ENCODE measurements at places on chromosomes 3 and 15.

GRCh38 chr3:36312351-36312750 is 68.0 kb upstream of the STAC start:
- DNase-seq: peak; percentile 26

DNA sequence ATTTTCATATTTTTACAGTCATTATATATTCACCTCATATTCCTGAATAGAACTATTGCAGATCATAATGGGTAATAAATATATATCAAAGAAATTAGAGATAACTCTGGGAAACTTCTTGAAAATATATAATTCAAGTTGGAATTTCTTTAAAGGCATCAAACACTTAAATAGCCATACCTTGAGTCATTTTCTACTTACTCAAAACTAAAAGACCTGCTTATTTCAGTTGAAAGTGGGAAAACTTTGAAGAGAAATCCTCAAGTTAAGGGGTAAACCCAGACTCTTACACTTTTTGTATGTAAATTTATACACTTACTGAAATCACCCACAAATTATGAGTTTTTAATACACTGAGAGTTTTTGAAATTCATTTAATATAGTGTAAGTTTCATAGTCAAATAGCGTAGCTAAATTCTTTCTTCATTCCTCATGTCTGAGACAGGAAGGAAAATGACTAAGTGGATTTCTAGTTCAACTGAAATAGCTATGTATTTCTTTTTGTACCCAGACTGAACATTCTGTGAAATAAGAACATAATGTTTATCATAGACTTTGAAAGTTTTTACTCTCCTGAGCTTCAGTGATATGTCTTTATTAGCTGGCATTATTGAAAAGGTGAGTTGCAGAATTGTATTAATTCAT is 4.6 kb upstream of the ALCAM start:
- no peak for DNase-seq

GRCh38 chr15:62874959-62875625 is 167.5 kb upstream of the TPM1 start:
- DNase-seq: no peak

- DNase-seq: no peak
Observed at GRCh38 chr3:158295771-158296170, 185.9 kb downstream of the RSRC1 start.
